Stimulated activated CD8-positive, alpha-beta memory T cell treated with anti-CD3 and anti-CD28 coated beads, Interleukin-7, amount 100 ng/mL, for 1 hour (primary cell): ENCODE measurements at places on chromosomes 7 and 10.
A peak's percentile ranks its signal among the peaks of the same experiment; 100 is the strongest.

- no peak for DNase-seq
These were observed 108.4 kb upstream of the ZMIZ1 start for GRCh38 chr10:78960316-78960800.

DNA sequence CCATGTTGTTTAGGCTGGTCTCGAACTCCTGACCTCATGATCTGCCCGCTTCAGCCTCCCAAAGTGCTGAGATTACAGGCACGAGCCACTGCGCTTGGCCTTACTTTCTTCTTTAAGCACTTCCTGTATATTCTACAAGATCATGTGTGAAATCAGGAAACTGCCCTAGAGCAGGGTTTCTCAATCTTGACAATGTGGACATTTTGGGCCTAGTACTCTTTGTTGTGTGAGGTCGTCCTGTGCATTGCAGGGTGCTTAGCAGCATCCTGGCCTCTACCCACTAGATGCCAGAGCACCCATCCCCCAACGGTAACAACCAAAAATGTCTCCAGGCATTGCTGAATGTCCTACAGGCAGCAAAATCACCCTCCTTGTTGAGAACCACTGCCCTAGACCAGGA lies 24.7 kb downstream of the RRP12 start:
- DNase-seq = no peak

DNA sequence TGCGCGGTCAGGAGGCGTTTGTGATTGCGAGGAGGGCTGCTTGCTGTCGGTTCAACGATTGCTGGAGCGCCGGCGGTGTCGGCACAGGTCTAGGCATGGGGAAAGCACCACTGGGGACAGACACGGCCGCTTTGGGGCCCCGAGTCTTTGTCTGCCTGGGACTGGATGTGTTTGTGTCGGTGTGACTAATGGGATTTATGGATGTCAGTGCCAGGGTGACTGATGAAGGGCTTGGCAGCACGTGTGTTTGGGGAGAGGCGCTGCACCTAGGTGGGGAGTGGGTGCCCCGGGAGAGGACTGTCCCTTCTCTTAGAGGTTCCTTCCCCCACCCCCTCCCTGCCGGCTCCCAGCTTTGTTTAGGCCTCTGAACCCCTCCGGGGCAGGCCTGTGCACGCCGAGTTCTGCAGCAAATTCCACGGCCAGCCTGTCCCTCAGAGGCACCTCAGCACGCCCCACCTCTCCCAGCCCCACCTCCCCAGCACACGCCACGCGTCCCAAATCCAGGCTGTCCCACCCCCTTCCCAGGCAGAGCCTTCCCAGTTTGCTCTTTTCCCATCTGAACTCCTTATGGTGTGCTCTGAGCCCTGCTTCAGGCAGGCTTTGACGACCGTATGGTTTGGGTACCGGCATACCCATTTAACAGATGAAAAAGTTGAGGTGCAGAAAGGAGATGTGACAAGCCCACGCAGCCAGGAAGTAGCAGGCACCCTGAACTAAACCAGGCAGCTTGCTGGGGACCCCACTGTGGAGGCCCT lies 6.4 kb upstream of the TNRC18 start:
- DNase-seq = no peak

GRCh38 chr7:129604713-129605437 lies 6.6 kb upstream of the NRF1 start:
- no peak for DNase-seq

DNA sequence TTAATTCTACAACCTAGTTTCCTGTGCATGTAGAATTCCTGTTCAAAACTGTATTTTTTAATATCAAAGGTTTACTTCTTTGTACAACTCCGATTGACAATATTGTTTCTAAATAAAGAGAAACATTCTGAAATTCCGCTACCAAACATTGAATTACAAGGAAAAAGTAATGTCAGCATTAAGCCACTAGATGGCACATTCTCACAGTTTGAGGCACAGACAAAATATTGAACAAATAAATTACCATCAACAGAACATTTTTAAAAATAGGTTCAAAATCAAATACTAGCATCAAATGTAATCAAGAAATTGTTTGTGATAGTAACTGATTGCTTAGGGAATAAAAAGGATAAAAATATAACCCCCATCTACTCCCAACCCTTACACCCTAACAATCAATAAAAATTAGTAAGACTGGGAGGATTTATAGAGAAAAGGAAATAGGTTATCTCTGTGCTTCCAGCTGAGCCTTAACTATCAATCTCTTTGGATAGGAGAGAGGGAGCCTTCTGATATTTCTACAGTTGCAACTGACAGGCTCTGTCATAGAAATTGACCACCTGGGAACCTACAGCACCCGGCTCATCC lies 86.6 kb upstream of the C7orf33 start:
- no peak for DNase-seq

GRCh38 chr10:124744102-124745050 lies at the start of gene FAM53B:
Gene FAM53B, minus strand, starts transcription at chr10:124744378. Its CDS starts 37,665 bp downstream, at chr10:124706713.
- DNase-seq = peak; percentile 64

GRCh38 chr7:27173956-27174873 lies at the start of gene HOXA10:
Gene HOXA10, minus strand, starts transcription at chr7:27174320. Its CDS starts 14 bp downstream, at chr7:27174306.
- DNase-seq = no peak

DNA sequence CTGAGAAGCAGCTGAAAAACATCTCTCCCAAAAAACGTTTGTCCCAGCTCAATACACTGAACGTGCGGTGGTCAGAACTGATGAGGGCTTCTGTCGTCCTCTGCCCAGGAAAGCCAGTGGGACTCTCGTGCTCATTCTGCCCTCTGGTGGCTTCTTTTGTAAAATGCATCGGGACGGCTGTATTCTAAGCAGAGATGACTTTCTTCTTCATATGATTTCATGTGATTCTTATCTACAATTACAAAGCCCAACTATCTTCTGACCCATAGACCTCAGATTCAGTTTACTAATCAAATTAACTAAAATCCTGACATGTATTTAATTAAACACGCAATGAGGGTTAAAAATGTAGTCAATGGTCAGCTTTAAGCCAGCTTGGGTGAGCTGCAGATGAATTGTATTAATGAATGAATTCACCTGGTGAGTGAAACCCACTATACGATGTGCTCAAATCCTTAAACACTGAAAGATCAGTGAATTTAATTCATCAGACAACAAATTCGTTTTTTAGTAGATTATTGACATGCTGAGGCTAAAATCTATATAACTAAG lies 117.6 kb upstream of the FAM204A start:
- DNase-seq = no peak

DNA sequence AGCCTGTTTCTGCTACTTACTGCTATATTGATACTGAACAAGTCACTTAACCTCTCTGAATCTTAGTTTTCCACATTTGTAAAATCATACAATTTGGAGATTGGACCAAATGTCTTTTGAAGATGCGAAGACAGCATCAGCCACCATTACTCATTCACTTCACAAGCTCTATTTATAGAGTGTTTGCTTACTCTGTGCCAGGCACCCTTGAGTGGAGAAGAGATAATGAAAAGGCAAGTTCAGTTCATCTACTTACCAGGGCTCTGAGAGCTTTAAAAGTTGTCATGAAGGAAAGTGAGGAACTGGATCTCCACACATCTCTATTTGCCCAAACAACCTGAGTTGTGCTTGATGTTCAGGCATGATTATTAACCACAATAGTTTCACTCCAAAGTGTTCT lies 277.5 kb downstream of the CSTF2T start:
- no peak for DNase-seq

GRCh38 chr7:30136117-30136731 lies 1.4 kb downstream of the MTURN start:
- DNase-seq = no peak

- no peak for DNase-seq
These were observed 30.0 kb upstream of the MSRB2 start for GRCh38 chr10:23065181-23065948.

GRCh38 chr7:151993977-151994676 lies 31.3 kb upstream of the GALNT11 start:
- no peak for DNase-seq

DNA sequence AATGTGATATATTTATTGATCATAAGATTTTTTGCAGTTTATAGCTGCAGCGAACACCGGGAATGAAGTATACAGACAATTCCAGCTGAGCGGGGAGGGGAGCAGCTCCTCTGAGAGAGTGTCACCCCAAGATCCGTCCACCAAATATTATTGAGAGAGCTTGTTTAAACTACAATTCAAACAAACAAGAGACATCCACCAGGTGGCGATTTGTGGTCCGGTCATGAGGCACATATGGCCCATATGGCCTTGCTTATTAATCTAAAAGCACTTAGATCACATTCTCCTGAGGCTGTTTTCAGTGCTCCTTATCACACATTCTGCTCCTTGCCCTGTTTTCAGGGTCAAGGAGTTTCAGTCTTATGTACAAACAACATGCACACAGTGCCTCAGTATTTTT lies 83.1 kb downstream of the THSD7A start:
- DNase-seq = no peak

- no peak for DNase-seq
These were observed 41.4 kb downstream of the VAX1 start for GRCh38 chr10:117096599-117097201.

DNA sequence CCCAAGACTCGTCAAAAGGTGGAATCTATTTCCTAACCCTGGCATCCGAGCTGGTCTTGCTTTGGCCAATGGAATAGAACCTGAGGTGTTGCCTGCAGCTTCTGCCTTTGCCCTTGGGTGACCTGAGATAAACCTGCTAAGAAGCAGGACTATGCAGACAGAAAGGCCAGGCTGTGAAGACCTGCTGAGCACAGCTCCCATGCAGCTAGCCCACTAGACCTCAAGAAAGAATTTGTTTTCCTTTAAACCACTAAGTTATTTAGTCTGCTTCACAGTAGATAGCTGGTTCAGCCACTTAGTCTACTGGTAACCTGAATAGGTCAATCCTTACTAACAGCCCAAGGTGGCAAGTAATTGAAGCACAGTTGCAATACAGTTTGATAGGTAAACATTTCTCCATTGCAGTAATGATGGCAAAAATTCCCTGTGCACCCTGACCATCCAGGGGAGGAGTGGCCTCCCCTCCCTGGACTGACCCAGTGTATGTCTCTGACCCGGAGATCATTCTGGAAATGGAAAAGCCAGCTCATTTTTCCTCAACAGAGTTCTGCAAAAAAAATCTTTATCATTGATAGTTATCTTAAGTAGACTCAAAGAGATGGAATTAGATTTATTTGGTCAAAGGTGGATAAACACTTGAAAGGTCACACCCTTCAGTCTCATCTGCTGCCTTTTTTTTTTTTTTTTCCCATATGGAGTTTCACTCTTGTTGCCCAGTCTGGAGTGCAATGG lies 20.0 kb downstream of the TNS3 start:
- no peak for DNase-seq

GRCh38 chr10:98016772-98017475 lies 13.5 kb downstream of the CRTAC1 start:
- DNase-seq = no peak

DNA sequence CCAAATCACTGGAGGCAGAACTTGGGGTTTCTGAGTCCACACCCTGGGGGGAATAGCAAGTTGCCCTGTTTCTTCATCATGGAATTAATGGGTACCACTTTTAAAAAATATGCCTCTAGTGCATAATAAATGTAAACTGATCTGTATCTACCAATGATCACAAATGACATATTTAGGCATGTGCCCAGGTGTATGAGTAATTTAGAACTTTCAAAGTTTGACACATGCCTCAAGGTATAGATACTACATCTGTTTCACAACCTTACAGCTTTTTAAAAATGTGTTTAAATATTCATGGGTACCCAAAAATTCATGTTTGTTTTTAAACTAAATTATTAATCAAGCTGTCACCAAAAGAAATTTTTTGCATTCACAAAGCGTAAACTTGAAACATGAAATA lies 226.0 kb downstream of the KIAA1217 start:
- DNase-seq = no peak

GRCh38 chr7:15507708-15508107 lies 54.1 kb downstream of the AGMO start:
- no peak for DNase-seq

GRCh38 chr7:152872745-152873118 lies 113.2 kb downstream of the ACTR3B start:
- DNase-seq = no peak

GRCh38 chr10:119575506-119575905 lies 21.3 kb downstream of the TIAL1 start:
- DNase-seq = peak; percentile 5

DNA sequence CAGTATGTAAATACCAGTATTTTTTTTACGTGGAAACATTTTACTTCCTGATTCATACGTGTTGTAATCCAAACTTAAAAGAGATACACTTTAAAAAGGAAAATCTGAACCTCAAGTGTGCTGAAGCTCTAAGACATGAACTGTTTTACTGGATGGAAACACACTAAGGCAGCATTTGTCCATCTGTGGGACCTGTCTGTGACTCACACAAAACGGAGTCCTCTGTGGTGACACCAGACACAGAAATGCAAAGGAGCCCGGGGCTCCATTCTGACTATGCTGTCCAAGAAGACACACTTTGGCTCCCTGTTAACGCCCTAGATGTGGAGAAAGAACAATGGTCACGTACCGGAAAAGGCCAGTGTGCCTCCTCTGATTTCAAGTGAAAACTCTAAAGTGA lies 23.9 kb downstream of the RNF133 start:
- DNase-seq = no peak

GRCh38 chr10:119445311-119445934 lies 97.1 kb downstream of the RGS10 start:
- peak; percentile 82 for DNase-seq

- no peak for DNase-seq
These were observed 23.3 kb upstream of the HSPA12A start for GRCh38 chr10:116765648-116766081.
